CMK (cell line): ENCODE measurements at places on chromosomes 4 and X.

DNA sequence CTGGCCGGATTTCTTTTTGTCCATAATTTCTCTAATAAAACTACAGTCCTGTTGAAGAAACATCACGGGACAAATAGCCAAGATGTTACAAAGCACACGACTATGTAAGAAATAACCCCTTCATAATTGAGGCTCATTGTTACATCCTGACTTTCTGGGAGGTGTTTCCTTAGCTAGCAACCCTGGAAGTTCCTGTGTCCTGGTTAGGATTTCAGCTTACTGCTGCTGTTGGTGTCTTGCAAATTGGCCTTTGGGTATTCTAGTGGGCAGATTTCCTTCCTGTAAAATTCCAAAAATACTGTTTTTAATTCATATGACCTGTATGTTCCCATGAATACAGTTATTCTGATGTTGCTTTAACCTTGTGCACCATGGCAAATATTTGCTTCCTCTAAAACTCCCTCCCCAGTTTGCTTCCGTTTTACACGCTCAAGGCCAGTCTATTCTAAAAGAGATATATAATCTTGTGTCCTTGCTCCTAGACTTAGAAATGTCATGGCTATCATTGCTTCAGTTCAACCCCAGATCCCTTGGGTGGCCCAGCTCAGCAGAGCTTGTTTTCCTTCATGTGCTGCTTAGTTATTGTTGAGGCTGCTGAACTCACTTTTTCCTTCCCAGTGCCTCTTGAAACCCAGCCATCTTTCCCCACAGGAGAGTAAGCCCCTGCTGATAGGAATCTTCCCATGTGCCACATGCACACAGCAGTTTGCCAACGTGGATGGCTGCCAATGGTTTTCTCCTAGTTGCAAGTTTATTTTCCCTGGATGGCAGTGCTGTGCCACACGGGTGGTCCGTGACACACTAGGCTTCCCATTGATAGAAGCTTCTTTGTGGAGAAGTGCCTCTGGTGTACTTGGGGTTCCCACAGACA lies 75.8 kb downstream of the TSPAN7 start:
- no peak for DNase-seq

DNA sequence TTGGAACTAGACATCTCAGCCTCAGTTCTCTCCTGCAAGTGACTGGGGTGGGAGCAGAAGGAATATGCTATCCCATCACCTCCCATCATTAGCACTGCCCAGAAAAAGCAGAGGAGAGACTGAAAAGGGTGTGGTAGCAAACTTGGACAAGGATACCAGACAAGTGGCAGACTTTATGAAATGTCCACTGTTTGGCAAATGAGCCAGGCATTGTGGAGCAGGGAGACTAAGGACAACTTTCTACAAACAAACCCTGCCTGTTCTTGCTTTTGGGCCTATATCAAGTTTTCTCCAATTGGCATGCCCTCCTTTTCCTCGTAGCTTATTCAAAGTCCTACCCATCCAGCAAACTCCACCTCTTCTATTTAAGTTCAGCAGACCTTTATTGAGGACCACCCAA lies 41.6 kb downstream of the ZCCHC12 start:
- no peak for DNase-seq

DNA sequence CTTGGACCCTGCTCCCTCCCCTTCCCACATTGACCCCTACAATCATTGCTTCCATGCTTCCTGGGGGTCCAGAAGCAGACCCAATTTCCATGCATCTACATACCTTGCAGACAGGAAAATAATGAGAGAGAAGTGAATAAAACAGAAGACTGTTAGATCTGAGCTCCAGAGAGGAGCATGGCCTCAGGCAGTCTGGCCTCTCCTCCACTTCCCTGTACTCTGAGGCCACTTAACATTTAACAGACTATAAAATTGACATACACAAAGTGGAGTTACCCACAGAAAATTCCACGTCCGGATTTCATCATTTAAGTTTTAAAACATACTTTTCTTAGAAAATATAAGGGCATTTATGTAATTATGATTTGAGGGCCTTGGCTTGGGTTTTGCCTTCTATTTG lies 2.1 kb upstream of the PRSS12 start:
- DNase-seq: no peak

GRCh38 chr4:61400439-61401038 lies 200.4 kb downstream of the ADGRL3 start:
- no peak for DNase-seq

GRCh38 chr4:14583752-14584151 lies 418.5 kb upstream of the CPEB2 start:
- no peak for DNase-seq

DNA sequence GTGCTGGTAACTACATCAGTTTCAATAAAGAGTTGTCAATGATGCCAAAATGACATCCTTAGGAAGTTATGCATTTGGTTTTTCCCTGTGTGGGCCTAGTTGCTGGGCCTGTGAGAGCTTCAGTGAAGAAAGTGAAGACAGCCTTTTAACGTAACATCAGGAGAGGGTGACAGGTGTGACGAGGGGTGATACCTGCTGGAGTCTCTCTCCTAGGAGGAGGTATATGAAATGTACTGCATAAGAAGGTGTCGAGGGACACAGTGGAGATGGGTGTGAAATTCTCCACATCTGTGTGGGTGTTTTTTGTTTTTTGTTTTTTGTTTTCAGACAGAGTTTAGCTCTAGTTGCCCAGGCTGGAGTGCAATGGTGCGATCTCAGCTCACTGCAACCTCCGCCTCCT lies 49.2 kb downstream of the EVC start:
- no peak for DNase-seq

DNA sequence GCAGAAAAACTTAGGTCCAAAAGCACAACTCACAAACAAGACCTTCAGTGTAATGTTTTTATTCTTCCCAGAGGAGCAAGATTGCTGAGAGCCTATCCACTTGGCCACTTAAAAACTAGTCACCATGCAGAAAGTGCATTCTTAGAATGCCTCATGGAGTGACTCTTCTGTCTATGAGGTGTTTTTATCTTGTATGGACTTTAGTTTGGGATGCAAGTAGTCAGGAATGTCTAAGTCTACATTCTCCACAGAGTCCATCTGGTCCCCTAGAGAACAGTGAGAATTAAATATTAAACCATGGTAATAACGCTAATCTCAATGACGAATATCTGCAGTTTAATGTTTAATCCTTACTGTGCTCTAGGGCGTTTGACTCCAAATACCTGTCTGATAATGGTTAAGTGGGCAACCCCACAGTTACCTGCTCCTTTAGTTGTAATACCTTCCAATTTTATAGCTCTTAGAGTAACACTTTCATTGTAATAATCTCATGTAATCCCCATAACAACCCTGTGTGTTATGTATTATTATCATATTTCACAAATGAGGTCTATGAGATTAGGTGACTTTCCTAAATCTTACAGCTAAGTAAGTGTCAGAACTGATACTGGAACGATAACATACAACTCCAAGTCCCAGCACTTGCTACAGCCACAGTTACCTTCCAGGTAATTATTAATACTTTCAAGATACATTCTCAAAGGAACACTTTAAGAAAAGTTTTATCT lies 235.6 kb upstream of the JADE1 start:
- DNase-seq: no peak

GRCh38 chrX:50889582-50889981 lies 21.0 kb upstream of the BMP15 start:
- DNase-seq: no peak

DNA sequence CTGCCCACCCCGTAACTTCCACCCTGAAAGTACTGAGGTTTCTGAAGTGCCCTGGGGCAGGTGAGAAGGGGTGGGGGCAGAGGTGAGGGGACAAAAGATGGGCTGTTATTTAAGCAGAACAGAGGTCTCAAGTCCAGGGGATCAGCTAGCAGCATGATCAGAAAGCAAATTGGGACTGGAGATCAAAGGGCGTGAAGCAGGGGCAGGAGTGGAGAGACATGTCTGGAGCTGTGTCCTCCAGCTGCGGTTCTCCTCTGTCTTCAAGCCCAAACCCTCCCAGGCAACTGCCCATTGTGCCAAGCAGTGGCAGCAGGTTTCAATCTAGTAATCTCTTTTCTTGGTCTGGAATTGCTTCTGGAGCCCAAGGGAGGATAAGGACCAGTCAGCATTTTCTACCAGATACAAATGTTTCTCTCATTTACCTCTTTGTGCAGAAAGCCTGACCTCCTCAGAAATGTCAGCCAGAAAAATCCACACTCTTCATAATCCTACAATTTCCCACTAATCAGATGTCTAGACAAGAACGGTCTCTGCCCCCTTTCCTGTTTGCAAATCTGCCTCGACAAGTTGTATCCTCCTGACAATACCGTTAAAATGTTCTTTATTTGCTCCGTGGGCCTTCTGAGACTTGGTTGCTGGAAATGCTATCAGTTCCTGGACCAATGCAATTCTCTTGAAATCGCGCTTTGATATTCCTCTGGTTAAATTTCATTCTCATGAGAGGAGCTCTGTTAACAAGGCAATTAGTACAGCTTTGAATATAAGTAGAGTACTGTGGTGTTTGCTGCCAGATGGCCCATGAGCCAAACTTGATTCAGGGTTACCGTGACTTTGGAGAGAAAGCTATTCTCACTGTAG lies 23.2 kb upstream of the RASL11B start:
- DNase-seq: no peak

GRCh38 chr4:104726002-104726401 lies 231.3 kb upstream of the CXXC4 start:
- DNase-seq: no peak

DNA sequence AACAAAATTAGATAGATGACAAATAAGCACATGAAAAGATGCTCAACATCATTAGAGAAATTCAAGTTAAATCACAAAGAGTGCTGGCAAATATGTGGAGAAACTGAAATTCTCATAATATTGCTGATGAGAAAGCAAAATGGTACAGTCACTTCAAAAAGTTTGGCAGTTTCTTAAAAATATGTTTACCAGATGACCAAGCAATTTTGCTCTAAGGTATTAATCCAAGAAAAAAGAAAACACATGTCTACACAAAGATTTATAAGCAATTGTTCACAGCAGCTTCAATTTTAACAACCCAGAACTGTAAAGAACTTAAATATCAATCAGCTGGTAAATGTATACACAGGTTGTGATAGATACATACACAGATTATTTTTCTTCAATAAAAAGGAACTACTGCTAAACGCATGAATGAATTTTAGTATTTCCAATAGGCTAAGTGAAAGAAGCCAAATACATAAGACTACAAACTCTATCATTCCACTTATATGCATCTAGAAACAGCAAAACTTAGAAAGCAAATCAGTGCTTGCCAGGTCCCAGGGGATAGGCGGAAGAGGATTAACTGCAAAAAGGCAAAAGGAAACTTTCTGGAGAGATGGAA lies 11.7 kb downstream of the OTUD4 start:
- DNase-seq: no peak

DNA sequence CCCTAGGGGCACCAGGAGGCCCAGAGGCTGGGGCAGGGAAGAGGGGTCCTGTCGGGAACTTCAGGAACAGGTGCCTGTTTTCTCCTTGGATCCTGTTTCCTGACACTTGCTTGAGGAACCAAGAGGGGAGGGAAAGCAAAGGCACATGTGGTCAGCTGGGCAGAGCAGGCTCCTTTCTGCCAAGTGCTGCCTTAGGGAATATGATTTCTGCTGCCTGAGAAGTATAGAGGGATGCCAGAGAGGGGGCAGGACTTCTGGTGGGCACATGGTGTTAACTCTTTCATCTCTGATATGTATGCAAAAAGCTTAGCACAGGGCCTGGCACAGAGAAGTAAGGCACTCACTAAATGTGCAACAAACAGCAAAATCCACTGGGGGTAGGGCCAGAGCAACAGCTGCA lies 51.2 kb upstream of the PJA1 start:
- no peak for DNase-seq

DNA sequence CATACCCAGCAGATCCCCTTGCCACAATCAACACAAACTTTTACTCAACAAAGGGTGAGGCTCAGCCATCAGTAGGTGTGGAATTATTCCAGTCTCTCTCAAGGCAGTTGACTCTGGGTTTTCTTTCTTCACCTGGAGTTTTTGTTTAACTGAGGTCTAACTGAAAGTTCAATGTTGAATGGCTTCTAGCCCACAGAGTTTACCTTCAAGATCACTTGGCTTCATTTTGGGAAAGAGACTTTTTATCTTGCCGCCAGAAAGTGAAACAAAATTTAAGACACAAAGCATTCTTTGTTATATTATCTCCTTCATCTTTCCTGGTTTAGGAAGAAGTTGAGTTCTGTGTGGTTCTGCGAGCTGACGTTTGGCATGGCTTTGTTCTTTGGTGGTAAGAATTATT lies 83.8 kb upstream of the RASGEF1B start:
- no peak for DNase-seq

- DNase-seq: no peak
Observed at GRCh38 chrX:39910651-39911050, 187.1 kb downstream of the BCOR start.

- no peak for DNase-seq
Observed at GRCh38 chr4:183326853-183327252, 4.6 kb upstream of the CLDN24 start.
